ENCODE measurements at places on chromosomes 6 and 20.

DNA sequence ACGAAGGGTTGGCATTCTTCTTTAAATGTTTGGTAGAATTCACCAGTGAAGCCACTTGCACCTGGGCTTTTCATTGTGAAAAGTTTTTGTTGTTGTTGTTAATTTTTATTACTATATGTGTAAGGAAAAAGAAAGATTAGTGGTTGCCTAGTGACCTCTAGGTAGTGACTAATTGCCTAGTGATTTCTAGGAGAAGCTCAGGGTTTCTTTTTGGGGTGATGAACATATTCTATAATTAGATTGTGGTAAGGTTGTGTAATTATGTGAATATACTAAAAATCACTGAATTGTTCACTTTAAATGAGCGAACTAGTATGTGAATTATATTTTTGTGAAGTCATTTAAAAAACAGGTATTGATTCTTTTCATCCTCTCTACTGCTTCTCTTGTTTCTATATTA is 123.8 kb upstream of the TMEM170B start:
- DNase-seq: peak; percentile 79

GRCh38 chr6:35141007-35141655 is at the start of gene TCP11:
TCP11 (minus strand) TSS chr6:35141339; CDS start chr6:35140870, 469 bp downstream.
- DNase-seq: no peak

GRCh38 chr20:41553142-41553879 is 64.9 kb downstream of the CHD6 start:
- DNase-seq: peak; percentile 49

DNA sequence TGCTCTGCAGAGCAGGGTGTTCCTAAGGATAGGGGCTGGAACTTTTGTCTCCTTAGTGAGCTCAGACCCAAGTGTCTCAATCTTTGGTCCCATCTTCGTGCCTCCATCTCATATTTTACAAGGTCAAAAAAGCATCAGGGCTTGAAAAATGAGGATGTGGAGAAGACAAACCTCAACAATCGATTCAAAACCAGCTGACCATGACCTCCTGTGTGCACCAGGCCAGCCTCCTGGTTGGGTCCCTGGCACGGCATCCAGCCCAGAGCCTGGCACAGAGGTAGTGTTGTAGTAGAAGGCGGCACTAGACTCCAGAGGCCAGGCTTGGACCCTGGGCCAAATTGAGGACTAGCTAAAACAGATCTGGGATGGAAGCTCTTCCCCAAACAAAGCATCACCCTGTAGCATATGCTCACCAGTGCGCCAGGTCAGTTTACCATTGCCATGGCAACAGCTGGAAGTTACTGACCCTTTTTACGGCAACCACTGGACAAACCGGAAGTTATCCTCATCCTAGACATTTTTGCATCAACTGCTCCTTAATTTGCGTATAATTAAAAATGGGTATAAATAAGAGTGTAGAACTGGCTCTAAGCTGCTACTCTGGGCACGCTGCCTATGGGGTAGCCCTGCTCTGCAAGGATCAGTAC is 69.3 kb upstream of the BLCAP start:
- DNase-seq: no peak

DNA sequence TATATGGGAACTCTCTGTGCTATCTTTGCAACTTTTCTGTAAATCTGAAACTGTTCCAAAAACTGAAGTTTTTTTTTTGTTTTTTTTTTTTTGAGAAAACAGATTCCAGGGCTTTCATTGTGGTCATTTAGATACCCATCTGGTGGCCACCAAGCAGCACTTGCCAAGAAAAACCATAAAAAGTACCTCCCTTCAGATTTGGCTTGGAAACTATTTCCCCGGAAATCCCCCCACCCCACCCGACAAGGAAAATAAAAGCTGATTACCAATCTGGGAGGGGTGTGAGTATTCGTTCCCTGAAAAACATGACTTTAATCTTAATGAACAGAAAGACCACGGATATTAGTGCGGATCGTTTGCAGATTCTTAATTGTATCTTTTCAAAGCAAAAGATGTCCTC is 1.9 kb downstream of the NFATC2 start:
- no peak for DNase-seq

GRCh38 chr20:57076152-57076652 is 190.2 kb downstream of the BMP7 start:
- DNase-seq: no peak

DNA sequence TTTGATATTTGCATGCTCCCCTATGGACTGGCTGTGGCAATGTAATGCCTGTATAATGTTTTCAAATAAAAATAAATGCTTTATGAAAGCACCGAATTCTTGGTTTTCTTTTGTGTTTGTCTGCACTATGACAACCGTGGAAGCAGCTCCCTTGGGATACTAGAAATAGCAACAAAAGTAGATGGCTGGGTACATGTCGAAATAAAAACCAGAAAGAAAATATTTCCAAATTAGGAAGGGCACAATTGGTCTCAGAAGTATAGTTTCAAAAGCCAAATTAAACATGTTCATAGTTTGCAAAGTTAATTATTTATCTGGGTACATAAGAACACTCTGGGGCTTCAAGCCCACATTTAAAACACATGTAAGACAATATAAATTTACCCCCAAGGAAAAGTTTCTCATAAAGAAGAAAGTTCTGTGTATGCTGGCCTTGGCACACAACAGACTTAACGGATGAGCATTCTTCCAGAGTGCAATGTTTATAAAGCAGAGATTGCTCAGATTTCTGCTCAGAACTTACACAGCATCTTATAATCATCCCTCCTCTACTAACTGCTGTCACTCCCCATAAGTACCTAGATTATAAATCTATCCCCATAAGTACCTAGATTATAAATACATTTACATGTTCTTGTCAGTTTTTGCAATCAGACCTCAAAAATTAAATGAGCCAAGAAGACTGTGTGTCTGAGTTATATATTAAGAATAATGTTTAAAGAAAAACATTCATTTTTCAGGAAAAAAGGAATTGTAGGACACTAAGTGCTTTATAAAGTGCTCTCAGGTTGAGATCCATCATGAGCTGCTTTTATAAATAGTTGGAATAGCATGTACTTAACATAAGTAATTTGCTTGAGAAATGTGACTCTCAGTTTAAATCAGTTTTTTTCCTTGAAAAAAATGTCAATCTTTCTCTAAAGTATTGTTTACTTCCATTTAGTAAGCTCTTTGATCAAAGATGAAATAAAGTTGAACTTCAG is 230.2 kb upstream of the PLN start:
- DNase-seq: no peak

DNA sequence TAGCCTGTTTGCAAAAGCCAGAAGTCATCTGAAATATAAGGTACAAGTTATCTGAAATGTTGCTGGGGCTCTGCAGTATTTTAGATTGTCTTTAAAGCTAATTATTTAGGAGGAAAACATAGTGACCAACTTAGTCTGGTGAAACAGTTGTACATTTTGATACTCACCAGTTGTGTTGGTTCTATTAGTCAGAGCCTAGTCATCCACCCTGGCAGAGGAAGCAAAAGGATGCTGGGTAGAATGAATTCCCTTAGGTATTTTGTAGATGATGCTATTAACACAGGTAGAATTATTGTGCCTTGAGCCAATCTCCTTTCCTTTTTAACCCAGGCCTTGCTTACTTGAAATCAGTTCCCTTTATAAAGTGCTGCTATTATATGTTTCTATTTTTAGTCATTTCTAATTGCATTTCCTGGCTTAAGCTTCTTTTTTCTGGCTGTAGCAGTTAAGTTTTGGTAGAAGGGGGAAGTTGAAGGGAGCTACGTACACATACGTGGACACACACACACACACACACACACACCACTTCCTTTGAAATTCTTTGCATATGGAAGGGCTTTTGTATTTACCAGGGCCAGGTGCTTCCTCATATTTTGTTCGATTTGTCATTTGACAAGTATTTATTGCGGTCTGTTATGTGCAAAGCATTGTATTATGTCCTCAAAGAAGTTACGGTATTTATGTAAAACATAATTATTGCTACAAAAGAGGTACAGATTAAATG is 82.4 kb downstream of the RTN4IP1 start:
- peak; percentile 91 for DNase-seq

- no peak for DNase-seq
These were observed 109.1 kb downstream of the UTRN start for GRCh38 chr6:144394210-144394609.

DNA sequence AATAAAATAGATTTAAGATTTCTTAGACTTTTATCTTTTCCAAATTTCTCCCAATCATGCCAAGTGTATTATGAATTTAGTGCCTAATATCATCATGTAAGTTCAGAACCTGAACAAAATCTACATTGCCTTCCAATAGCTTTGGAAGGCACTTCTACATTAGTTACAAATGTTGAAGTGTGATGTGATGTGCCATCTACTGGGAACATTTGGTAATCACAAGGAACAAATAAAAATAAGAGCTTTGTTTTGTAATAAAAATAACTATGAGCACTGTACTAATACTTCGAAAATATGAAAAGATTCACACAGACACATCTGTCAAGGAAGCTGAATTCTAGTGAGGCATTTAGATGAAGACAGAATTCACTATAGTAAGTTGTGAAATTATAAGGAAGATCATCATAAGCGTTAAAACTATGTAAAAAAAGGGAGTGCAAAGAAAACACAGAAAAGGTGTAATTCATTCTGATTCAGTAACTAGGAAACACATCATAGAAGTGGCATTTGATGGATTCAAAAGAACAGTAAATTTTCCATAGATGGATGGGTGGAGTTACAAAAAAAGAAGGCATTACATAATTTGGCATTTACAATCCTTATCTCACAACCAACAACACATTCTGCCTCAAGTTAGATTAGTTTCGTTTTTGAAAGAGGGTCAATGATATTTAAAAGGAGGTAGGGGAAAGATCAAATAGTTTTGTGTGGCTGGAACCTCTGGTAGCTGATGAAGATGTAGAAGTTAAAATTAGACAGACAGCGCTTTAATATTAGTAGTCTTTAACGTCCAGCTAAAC is 161.0 kb downstream of the ASCC3 start:
- peak; percentile 31 for DNase-seq

- no peak for DNase-seq
These were observed 553.7 kb downstream of the COL12A1 start for GRCh38 chr6:74651948-74652842.

DNA sequence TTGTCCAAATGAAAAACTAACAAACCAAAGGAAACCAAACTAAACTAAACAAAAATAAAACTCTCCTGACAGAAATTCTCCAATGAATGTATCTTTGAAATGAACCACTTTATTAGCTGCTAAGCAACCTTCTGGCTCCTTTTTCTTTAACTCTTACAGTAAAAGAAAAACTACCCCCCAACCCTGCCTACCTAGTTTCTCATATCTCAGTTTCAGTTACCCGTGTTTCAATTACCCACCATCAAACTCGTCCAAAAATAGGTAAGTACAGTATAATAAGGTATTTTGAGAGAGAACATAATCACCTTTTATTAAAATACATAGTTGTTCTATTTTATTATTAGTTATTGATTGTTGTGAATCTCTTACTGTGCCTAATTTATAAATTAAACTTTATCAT is 177.4 kb upstream of the THEMIS start:
- no peak for DNase-seq

GRCh38 chr6:23477586-23477985 is 648.4 kb upstream of the NRSN1 start:
- no peak for DNase-seq

- DNase-seq: no peak
These were observed 7.2 kb downstream of the NCOA7 start for GRCh38 chr6:125797886-125798444.

DNA sequence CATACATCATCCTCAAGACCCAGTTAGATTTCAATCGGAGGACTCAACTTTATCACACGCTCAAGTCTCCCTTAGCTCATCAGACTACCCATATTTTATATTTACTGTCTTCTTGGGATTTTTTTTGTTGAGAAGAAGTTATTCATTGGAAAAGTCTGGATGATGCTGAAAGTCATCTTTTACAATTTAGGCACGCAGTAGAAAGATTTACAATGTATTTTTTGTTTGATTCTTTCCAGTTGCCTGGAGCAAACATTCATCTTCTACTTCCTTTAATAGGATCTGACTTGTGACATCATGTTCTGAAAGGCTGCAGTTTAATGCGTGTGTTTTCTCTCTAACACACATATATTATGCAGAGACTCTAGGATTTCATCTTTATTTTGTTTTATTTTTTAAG is 235.7 kb downstream of the DOK5 start:
- DNase-seq: no peak

DNA sequence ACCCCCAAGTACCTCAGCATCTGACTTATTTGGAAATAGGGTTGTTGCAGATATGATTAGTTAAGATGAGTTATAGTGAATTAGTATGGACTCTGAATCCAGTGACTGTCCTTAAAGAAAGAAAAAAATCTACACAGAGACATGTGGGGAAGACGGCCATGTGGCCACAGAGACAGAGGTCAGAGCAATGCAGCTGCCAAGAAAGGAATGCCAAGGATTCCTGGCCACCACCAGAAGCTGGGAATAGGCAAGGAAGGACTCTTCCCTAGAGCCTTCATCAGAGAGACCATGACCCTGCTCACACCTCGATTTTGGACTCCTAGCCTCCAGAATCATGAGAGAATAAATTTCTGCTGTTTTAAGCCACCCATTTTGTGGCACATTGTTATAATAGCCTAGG is 81.8 kb downstream of the FYN start:
- no peak for DNase-seq

GRCh38 chr6:884570-884969 is 191.6 kb upstream of the EXOC2 start:
- DNase-seq: no peak

DNA sequence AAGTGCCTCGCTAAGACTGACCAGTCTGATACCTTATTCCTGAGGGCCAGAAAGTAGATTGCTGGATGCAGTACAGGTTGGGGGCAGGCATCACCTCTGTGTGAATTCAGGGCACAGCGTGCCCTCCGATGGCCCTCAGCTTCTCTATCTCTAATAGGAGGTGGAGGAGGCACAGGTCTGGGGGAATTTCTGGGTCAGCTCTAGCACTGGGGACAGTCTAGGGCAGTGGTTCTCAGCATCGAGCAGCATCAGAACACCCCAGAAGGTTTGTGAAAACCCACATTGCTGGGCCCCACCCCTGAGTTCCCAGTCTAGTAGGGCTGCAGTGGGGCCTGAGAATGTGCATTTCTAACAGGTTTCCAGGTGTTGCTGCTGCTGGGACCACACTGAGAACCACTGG is 166.7 kb downstream of the CDC5L start:
- no peak for DNase-seq

GRCh38 chr20:25315418-25316210 is 67.7 kb downstream of the PYGB start:
- DNase-seq: peak; percentile 82

GRCh38 chr6:153804755-153805330 is 234.2 kb upstream of the OPRM1 start:
- DNase-seq: no peak

DNA sequence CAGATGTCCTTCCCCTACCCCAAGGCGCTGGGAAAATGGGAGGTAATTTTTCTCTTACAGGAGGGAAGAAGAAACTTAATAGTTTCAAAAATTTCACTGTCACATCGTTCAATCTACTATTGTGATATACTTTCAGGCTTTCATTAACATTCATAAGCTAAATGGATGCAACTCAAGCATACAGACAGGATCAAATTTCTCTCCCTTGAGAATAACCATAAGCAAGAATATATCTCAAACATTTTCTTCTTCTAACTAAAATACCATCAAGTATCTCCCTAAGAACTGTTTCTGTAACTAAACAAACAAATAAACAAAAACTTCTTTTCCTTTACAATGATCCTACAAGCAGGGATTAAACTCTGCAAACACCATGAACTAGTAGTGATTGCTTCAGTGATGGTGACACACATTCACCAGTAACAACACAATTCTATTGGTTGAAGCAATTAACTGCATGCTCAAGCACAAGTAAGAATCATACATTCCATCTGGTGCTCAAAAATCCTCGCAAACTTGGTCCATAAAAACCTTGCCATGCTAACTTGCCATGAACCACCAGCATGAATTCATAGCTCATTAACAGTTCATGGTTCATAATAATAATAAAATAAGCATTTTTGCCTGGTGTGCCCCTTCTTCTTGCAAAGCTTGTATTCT is 183.8 kb downstream of the PTPRK start:
- DNase-seq: no peak

Measured in kidney tubule cell (primary cell).